ENCODE measurements at places on chromosomes 1 and 21. TPM values are rescaled to one million over a fixed set of nuclear protein-coding genes. Genes with fewer than 3 reads are reported as not detected.

ADAMTS4 gene
- polyA plus RNA-seq = 24.4 TPM

ASTN1 gene
- polyA plus RNA-seq = 0.11 TPM

LCE4A gene
- not detected for polyA plus RNA-seq

OPTC gene
- not detected for polyA plus RNA-seq

DCST2 gene
- 0.23 TPM for polyA plus RNA-seq

NUP210L gene
- not detected for polyA plus RNA-seq

EXO1 gene
- 0.23 TPM for polyA plus RNA-seq

RAP1GAP gene
- polyA plus RNA-seq = 18.4 TPM

SYCP1 gene
- polyA plus RNA-seq = not detected

ZBTB21 gene
- 2.6 TPM for polyA plus RNA-seq

NR5A2 gene
- polyA plus RNA-seq = 0.52 TPM

OR2T29 gene
- not detected for polyA plus RNA-seq

PLPPR4 gene
- 0.29 TPM for polyA plus RNA-seq

ACTL8 gene
- polyA plus RNA-seq = not detected

SELENBP1 gene
- polyA plus RNA-seq = 48.5 TPM

PKLR gene
- not detected for polyA plus RNA-seq

LAD1 gene
- 5.0 TPM for polyA plus RNA-seq

IGSF5 gene
- 4.4 TPM for polyA plus RNA-seq

OR10J1 gene
- not detected for polyA plus RNA-seq

LRRC3 gene
- polyA plus RNA-seq = 0.93 TPM

MCOLN2 gene
- 0.32 TPM for polyA plus RNA-seq

TTC24 gene
- not detected for polyA plus RNA-seq

ALPL gene
- 14.1 TPM for polyA plus RNA-seq

CYP4A22 gene
- not detected for polyA plus RNA-seq

CAPN9 gene
- polyA plus RNA-seq = 0.25 TPM

PTPN14 gene
- 4.7 TPM for polyA plus RNA-seq

HES5 gene
- polyA plus RNA-seq = 0.52 TPM

GUCA2A gene
- not detected for polyA plus RNA-seq

OLFM3 gene
- polyA plus RNA-seq = not detected

SLC6A17 gene
- 0.02 TPM for polyA plus RNA-seq

EXTL1 gene
- polyA plus RNA-seq = 2.2 TPM

BNIPL gene
- 0.41 TPM for polyA plus RNA-seq

LGR6 gene
- 22.5 TPM for polyA plus RNA-seq

CCDC18 gene
- 2.4 TPM for polyA plus RNA-seq

FOXD2 gene
- 0.05 TPM for polyA plus RNA-seq

BMP8B gene
- polyA plus RNA-seq = 0.25 TPM

MAP1LC3C gene
- 0.25 TPM for polyA plus RNA-seq

LHX8 gene
- polyA plus RNA-seq = not detected

C8A gene
- polyA plus RNA-seq = not detected

NPHS2 gene
- not detected for polyA plus RNA-seq

LRRC8C gene
- polyA plus RNA-seq = 3.6 TPM

HUNK gene
- 0.07 TPM for polyA plus RNA-seq

ROR1 gene
- 3.4 TPM for polyA plus RNA-seq

HTR1D gene
- polyA plus RNA-seq = 0.05 TPM

FAF1 gene
- polyA plus RNA-seq = 52.3 TPM

CFAP298 gene
- polyA plus RNA-seq = 29.8 TPM

CBS gene
- 9.0 TPM for polyA plus RNA-seq

HNRNPCL1 gene
- not detected for polyA plus RNA-seq

ADORA3 gene
- polyA plus RNA-seq = 2.0 TPM

SLC66A1 gene
- 9.2 TPM for polyA plus RNA-seq

LRRC53 gene
- polyA plus RNA-seq = not detected

ZMYND12 gene
- polyA plus RNA-seq = 1.7 TPM

UBXN10 gene
- polyA plus RNA-seq = 3.2 TPM

AGO1 gene
- 4.9 TPM for polyA plus RNA-seq

All from right cardiac atrium (tissue), 5 donors.